Stimulated activated CD8-positive, alpha-beta memory T cell treated with anti-CD3 and anti-CD28 coated beads, Interleukin-4, amount 100 ng/mL, for 1 hour (primary cell): ENCODE measurements at places on chromosomes 11 and 22.

GRCh38 chr11:70501051-70501901 is 102.9 kb downstream of the CTTN start:
- no peak for DNase-seq

- no peak for DNase-seq
These were observed 57.9 kb downstream of the BUD13 start for GRCh38 chr11:116714902-116715301.

DNA sequence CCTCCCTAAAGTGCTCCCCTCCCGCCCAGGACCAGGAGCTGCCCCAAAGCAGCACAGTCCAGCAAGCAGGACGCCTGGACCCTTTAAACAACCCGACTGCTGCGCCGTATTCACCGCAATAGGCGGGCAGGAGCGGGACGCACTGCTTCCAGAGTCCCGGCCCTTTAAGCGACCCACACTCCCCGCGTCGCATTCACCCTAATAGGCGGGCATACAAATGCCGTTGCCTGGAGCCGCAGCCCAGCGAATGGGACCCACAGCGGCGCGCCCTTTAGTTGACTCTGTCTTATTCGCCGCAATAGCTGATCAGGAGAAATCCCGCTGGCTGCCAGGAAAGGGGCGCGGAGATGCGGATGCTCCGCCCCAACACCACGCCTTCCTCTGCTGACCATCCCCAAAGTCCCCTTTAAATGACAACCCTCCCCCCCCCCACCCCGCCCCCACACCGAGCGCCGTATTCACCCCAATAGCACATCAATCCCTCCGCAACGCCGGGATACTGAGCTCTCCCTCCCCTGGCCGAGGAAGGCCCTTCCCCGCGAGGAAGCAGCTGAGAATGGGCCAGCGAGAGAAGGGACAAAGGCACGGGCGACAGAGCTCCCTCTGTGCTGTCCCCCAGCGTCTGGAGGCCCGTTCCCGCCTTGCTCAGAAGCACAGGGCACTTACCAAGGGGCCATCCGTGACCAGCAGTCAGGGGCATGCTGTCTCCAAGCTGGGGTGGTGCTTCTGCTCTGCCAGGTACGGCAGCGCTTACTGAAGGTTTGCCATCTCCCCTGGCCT is 4.7 kb downstream of the OSBPL5 start:
- no peak for DNase-seq

DNA sequence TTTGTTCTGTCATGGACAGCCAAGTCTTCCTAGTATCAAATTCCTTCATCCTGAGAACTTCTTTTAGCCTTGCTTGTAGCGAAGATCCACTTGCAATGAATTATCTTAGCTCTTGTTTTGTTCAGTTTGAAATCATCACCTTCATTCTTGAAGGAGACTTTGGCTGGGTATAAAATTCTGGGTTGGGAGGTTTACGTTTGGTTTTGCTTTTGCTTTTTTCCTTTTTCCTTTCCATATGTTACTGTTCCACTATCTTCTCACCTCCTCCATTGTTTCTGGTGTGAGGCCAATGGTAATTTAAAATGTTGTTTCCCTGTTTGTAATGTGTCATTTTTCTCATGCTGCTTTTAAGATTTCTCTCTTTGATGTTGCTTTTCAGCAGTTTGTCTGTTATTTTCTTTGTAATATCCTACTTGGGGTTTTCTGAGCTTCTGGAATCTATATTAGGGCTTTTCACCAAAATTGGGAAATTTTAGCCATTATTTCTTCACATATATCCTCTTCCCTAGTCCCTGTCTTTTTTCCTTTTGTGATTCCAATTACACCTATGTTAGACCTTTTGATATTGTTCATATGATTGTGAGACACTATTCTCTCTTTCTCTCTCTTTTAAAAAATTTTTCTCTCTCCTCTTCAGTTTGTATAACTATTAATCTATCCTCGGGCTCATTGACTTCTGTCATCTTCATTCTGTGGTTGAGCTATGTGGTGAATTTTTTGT is 172.7 kb downstream of the EFCAB6 start:
- no peak for DNase-seq

- DNase-seq, result no peak
These were observed 19.1 kb downstream of the RPL3 start for GRCh38 chr22:39300186-39300830.
